Stimulated activated CD4-positive, alpha-beta T cell treated with anti-CD3 and anti-CD28 coated beads, Interleukin-4, amount 100 ng/mL, for 24 hours (primary cell): ENCODE measurements at places on chromosomes 2 and 18.

GRCh38 chr2:231482806-231483391 lies 18.6 kb upstream of the NCL start:
- peak; percentile 80 for DNase-seq

DNA sequence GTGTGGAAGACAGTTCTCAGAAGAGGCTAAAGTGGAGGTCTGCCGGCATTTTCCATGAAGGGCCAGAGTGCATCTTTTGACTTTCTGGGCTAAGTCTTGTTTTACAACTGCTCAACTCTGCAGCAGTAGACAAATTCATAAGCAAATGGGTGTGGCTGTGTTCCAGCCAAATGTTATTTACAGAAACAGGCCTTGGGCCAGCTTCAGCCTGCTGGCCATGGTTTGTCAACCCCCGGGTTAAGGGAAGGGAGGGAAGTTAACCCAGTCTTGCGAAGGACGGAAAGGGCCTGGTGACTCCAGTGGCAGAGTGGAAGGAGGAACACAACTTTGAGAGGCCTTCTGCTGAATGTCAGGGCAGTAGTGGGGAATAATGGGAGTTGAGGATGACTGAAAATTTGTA lies 34.3 kb upstream of the NCKAP5 start:
- no peak for DNase-seq

DNA sequence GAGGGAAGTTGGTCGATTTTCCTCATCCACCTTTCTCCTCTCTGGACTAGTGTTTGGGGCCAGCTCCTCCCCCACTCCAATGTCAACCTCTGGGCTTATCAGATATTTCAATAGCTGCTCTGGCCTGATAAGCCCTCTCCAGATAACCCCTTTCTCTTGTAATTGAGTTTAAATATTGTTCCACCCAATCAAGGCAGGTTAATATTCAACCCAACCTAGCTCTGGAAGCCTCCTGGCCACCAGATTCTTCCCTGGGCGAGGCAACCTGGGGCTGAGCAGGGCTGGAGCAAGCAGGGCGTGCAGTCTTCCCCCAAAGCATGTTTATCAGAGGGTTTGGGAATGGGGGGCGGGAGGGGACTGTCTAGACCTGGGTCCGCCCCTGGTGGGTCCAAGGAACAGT lies 73.8 kb downstream of the TFCP2L1 start:
- DNase-seq: no peak

- DNase-seq: no peak
These were observed 134.8 kb downstream of the RAPGEF4 start for GRCh38 chr2:172870396-172870795.

DNA sequence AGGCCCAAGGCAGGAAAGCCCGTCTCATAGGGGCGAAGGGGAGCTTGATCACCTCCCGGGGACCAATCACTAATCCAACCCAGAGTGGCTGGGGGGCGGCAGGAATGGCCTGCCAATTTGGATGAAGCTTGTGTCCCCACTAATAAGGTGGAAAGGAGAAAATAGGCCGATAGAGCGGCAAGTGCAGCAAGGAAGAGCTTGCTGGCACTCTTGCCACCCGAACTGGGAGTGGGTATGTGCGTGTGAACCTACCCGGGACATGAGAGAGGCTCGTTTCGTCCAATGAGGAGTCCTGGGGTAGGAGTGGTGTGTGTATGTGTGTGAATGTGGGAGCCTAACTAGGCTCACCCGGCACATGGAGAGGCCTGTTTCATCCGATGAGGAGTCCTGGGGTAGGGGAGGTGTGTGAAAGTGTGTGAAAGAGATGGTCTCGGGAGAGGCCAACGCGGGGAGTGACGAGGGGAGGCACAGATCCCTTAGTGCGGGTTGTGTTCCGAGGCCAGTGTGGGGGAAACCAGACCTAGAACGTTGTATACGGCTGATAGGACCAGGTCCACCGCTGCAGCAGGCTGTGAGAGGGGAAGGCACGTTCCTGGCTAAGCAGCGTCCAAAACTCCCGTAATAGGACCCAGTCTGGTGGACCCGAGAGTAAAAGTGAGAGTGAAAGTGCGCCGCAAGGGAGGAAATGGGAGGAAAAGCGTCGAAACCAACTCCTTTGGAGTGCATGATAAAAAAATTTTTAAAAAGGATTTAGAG lies 47.1 kb upstream of the SELENOI start:
- DNase-seq: peak; percentile 35

- no peak for DNase-seq
These were observed 24.7 kb upstream of the MBP start for GRCh38 chr18:77157312-77157711.

DNA sequence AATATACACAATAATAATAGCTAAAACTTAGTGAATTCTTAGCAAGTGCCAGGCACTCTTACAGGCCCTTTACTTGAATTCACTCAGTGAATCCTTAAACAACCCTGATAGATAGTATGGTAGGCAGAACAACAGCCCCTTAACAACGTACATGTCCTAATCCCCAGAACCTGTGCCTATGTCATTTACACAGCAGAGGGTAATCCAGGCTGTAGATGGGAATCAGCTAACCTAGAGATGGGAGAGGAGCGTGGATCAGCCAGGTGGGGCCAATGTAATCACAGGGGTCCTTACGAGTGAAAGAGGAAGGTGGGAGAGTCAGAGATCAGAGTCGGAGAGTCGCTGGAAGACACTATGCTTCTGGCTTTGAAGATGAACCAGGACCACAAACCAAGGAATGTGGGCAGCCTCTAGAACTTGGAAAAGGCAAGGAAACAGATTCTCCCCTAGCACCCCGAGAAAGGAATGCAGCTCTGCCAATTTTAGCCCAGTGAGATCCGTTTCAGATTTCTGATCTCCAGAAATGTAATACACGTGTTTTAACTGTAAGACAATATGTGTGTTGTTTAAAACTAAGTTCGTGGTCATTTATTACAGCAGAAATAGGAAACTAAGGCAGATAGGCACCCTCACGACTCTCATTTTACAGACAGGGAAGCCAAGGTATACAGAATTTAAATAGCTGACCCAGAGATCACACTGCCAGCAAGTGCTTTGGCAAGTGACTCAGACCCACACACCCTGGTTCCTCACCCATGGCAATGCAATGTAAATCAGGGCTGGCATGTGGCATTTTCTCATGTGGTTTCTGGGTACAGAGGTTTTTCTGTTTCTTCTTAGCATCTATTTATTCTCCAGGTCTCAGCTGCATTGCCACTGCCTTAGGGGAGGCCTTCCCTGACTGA lies 68.9 kb downstream of the DOCK10 start:
- DNase-seq: no peak
